ENCODE measurements at places on chromosomes 4 and X.

DNA sequence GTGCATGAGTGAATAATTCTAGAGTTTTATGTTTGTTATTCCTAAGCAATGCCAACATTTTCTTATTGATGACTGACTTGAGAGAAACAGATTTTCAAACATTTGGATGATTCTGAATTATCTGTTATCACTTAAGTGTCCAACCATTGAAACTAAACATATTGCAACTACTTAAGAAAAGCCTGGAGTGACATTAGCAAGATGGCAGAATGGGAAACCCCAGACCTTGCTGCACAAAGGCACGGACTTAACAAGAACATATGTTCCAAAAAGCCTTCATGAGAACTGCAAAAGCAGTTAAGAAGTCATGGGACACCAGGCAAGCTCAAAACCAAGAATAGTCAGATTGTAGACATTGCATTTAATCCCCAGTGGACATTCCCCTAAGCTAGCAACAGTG, 215.1 kb downstream of the DCHS2 start:
- DNase-seq, result no peak

- no peak for DNase-seq
Observed at GRCh38 chrX:31333165-31333831, 261.5 kb upstream of the FTHL17 start.

DNA sequence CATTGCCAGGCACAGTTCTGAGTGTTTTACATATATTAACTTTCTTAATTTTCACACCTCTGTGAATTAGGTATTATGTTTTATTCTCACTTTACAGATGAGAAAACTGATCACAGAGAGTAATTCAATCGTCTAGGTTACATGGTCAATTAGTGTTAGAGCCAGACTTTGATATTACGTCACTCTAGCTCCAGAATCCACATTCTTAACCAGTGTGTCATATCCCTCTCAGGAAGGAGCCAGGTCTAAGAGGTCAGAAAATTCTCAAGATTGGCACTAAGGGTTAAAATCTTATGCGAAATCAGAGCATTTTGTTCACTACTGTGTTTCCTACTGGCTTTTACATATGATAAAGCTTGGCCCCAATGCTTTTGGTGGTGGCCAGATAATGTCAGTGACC, 7.4 kb downstream of the DMP1 start:
- DNase-seq, result no peak

DNA sequence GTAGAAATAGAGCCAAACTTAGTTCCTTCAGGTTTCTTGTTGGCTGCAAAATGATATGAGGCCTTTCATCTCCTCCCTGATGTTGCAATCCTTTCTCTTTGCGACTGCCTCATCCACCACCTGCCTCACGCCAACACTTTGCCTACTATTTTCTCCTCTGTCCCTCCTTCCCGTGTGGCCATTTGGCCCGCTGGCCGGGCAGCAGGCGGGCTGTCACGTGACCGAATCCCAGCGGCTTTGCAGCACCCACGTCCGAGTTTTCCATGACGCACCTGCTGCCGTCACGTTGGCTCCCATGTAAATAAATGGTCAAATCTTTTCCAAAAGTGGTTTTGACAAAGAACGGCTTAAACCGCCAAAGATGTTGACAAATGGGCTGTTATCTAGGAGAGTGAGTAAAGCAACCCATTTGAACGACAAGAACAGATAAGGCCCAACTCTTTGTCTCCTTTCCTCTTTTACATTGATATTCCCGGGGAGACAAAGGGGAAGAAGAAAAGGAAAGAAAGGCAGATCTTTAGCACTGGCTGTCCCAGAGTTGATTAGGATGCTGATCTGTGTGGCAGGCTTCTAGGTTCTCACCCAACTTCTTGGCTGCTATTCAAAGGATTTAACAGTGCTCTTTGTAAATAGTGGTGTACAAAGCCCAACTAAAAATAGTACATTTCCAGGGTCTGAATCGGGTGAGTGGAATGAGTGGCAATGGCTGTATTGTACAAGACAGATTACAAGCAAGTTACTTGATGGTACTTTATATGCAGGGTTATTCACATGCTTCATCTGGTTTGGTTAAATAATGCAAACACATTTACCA, 174.2 kb upstream of the JADE1 start:
- DNase-seq, result no peak

DNA sequence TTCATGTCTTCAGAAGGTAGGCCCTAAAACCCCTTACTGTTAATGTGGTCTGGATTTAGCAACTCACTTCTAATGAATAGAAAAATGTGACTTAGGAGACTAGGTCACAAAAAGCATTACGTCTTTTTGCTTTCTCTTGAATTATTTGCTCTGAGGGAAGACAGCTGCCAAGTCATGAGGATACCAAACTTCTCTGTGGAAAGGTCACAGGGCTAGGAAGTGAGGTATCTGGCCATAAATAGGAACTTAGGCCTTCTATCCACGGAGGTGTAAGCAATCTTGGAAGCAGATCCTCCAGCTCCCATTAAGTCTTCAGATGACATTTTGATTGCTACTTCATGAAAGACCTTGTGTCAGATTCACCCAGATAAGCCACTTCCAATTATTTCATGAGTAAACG, 120.6 kb downstream of the JADE1 start:
- DNase-seq, result no peak

- no peak for DNase-seq
Observed at GRCh38 chr4:1366371-1367229, 19.6 kb downstream of the UVSSA start.

DNA sequence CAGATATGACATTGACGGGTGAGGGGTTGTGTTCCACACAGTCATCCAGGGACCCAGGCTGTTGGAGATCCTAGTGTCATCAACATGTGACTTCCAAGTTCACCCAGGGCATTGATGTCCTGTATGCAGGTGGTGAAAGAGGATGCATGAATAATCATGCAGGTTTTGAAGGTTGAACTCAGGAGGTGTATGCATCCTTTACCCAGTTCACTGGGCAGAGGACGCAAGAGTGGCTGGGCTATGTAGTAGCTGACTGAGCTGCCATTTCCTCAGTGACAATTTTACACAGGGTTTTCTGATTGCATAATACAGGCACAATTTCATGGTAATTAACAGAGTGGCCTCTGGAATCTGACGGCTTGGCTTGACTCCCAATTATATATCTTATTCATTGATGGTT, 323.0 kb downstream of the HS3ST1 start:
- no peak for DNase-seq

DNA sequence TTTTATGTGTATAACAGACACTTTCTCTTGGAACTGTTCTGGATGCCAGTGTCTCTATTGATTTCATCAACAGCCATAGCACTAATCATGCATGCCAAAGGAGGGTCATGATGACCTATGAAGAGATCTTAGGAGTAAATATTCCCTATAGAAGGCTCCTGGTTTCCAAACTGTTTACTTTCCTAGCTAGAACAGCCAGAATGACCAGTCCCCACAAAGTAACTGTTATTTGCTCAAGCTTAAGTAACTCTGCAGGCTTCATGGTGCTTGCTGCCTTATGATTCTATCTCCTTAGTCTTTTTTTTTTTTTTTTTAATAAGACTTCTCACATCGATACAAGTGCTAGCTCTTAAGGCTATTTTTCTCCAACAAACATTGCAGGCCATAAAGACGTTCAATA, 12.4 kb downstream of the S100G start:
- DNase-seq, result no peak

GRCh38 chrX:54085666-54086065, 41.4 kb upstream of the PHF8 start:
- no peak for DNase-seq

DNA sequence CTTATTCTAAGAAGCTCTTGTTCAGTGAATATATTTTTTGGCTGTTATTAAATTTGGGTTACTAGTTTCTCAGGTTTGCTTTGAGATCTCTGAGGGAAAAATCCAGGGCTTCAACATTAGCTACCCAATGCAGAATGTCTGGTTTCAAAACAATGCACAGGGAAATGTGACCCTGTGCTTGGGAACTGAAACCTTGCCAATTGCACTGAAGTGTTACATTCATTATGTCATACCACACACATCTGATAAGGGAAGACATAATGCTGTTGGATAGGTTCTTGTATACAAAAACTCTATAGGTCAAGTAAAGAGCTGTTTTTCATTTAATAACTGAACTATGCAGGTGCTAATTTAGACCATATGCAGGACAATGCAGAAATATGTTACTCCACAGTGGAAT, 345.3 kb upstream of the BMP3 start:
- DNase-seq, result no peak

GRCh38 chrX:42869659-42870476, 91.9 kb upstream of the PPP1R2C start:
- no peak for DNase-seq

- DNase-seq, result no peak
Observed at GRCh38 chr4:146458594-146458993, 63.1 kb downstream of the SLC10A7 start.

DNA sequence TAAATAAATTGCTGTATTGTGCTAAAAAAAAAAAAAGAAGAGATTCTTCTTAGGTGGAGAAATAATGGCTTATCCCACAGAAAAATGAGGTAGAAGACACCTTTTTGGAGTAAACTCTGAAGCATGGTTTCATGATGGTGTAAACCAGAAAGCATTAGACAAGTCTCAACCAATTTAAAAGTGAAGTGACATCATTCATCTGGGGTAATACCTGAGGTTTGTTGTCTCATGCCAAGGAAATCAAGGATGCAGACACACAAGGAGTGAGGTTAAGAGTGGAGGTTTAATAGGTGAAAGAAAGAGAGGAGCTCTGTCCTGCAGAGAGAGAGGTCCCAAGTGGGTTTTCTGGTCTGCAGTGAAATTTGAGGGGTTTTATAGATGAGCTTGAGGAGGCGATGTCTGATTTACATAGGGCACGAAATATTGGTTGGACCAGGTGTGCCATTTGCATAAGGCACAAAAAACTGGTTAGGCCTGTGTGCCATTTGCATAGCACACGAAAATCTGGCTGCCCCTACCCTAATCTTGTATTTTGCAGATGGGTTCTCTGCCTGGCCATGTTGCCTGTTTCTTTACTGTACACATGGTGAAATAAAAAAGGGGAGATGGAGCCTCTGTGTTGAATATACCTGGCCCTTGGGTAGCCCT, 25.0 kb upstream of the CWH43 start:
- no peak for DNase-seq

GRCh38 chrX:46381630-46382029, 163.6 kb downstream of the ZNF674 start:
- DNase-seq, result no peak

GRCh38 chr4:173436771-173437265, 37.9 kb upstream of the SCRG1 start:
- no peak for DNase-seq

GRCh38 chr4:79249881-79250503, 75.9 kb downstream of the NAA11 start:
- no peak for DNase-seq

GRCh38 chrX:79366556-79366872, 620 bp downstream of the ITM2A start:
- DNase-seq, result no peak

DNA sequence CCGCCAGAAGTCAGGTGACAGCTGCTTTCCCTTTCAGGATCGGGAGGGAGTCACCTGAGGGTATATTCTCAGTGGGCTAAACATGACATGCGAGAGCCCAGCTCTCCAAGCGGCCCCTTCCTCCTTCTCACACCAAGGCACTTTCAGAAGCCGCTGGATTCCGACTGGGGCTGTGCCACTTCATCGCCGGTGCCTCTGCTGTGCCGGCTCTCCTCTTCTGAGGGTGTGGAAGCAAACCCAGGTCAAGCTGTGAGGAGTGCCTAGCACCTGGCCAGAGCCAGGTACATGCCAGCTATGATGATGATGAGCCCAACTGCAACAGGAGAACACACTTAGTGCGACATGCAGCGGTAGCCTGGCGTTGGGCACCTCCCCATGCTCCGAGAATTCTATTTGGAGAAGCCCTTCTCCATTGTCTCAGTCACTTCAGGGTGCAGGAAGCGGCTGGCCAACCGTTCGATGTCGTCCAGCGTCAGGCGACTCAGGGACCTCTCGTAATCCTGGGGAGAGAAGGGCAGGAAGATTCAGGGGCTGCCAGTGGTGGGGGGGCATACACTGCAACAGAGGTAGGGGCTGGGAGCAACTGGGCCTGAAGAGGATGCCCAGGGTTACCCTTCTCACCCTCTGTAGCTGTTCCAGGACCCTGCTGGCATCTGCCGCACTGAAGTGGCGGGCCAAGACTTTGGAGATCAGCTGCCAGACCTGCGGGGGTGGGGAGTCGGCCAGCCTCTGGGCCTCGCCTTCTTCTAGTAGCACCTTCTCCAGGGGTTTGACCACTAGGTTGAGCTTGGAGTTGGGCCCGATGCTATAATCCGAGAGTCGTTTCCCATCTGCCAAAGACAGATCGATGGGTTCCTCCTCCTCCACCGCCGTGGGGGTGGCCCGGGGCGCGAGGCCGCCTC, 1.0 kb downstream of the UBL4A start:
- DNase-seq, result no peak

- no peak for DNase-seq
Observed at GRCh38 chrX:44915361-44915868, 42.4 kb downstream of the KDM6A start.

All from iPS DF 6.9 (cell line).